Right kidney (tissue), 9 donors: ENCODE measurements at places on chromosomes 3 and 15.

GRCh38 chr15:40985541-40986330, 32.5 kb downstream of the CHAC1 start:
- DNase-seq: no peak

DNA sequence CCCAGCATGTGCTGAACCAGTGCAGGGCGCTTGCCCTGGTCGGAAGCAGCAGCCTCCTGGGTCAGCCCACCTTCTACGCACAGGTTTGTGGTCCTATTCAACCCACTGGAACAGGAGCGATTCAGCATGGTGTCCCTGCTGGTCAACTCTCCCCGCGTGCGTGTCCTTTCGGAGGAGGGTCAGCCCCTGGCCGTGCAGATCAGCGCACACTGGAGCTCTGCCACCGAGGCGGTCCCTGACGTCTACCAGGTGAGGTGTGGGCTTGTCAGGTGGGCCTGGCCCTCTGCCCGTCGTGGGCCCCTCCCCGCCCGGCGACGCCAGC, 8.2 kb downstream of the MAN2A2 start:
- no peak for DNase-seq

DNA sequence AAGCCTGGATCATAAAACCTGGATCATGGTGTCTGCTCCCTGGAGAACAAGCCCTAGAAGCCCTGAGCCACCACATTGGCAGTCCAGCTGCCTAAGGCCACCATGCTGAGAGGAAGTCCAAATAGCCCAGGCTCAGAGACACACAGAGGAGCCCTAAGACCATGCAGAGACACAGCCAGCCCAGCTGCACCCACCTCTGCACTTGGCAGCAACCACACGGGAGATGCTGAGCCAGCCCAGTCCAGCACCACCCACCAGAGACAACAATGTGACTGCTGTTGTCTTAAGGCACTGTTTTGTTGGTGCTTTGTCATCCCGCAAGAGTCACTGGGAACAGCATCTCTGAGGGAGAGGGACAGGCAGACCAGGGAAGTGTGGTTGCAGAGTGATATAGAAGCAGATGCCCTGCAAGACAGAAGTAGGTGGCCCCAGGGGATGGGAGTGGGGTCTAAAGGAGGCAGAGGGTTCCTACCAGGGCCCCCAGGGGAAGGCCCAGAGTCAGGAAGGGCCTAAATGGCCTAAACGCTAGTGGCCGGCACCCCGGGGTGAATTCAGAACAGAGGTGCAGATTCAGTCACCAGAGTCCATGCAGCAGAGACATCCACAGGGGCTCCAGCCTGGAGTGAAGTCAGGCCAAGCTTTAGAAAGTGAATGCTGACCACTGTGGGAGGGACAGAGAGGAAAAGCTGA, 105.4 kb upstream of the PRR20G start:
- DNase-seq: no peak

- DNase-seq: no peak
These were observed 59.2 kb downstream of the CADPS start for GRCh38 chr3:62815981-62816380.

GRCh38 chr15:89070197-89071124, 17.8 kb upstream of the ABHD2 start:
- DNase-seq: no peak

- no peak for DNase-seq
These were observed 28.0 kb upstream of the ATP11B start for GRCh38 chr3:182765287-182765686.

DNA sequence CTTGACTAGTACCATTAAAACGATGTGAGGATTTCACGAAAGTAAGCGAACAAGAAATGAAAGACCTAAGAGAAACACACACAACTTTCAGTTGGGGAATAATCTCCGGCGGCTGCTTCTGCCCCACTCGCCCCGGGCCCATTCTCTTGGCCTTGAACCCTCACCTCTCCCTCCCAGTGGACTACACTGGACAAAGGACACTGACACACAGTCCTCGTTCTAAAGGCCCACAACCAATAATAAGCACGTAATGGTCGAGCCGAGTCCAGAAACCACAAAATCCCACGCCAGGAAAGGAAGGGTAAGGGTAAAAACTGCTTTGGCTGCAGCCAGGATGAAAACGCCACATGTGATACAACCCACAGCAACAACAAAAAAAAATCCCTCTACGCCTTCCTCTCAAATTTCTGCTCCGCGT, 469 bp downstream of the ZNF770 start:
- no peak for DNase-seq

- DNase-seq: no peak
These were observed 3.1 kb upstream of the RAD54L2 start for GRCh38 chr3:51535146-51536019.

DNA sequence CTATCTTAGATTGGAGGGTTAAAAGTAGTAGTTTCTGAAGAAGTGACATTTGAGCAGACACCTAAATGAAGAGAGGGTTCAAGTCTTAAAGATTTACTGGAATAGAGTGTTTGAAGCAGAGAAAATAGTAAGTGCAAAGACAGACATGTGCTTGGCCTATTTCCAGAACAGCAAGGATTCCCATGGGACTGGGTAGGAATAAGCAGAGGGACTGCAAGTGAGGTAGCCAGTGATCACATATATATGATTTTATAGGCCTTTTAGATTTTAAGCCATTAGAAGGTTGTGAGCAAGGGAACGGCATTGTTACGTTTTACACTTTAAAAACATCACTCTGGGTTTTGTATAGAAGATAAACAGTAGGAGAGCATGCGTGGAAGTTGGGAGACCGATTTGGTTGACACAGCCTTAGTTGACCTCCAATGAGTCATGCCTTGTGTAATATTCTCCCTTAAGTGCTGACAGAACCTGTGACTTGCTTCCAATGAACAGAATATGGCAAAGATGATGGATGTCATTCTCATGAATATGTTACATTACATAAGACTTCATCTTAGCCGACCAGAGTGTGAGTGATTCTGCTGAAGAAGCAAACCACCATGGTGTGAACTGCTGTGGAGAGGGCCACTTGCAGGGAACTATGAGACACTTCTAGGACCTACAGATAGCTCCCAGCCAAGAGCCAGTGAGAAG, 37.1 kb upstream of the SLC4A7 start:
- DNase-seq: no peak

DNA sequence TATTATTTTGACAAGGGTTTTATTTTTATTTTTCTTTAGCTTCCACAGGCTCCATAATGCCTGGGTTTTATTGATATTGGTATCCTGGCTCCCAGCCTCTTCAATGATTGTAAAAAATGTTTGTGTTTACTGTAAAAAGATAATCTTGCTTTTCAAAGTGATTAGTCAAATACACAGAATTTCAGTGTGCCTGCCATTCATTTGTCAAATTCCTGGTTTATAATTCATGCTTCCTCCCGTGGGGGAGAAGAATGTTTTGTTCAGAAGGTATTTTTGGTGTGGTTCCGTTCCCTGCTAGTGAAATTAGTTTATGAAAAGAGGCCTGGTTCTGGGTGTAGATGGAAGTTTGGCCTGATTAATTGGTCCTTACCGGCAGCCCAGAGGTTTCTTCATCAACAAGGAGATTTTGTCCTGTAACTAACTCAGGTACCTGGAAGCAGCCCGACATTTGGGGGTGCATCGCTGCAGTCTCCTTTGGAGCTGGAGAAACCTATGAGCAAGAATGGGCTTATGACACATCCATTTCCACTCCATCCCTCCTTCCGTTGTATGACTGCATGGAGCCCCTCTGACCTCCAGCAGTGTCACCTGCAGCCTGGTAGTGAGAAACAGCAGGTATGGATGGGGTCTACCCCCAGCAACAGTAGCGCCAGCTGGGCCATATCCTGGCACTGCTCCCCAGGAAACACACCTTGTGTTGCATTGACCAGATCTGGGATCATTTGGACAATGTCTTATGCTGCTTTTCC, 101.5 kb downstream of the PGPEP1L start:
- no peak for DNase-seq

GRCh38 chr3:189331002-189331418, 159.2 kb downstream of the TPRG1 start:
- DNase-seq: no peak

DNA sequence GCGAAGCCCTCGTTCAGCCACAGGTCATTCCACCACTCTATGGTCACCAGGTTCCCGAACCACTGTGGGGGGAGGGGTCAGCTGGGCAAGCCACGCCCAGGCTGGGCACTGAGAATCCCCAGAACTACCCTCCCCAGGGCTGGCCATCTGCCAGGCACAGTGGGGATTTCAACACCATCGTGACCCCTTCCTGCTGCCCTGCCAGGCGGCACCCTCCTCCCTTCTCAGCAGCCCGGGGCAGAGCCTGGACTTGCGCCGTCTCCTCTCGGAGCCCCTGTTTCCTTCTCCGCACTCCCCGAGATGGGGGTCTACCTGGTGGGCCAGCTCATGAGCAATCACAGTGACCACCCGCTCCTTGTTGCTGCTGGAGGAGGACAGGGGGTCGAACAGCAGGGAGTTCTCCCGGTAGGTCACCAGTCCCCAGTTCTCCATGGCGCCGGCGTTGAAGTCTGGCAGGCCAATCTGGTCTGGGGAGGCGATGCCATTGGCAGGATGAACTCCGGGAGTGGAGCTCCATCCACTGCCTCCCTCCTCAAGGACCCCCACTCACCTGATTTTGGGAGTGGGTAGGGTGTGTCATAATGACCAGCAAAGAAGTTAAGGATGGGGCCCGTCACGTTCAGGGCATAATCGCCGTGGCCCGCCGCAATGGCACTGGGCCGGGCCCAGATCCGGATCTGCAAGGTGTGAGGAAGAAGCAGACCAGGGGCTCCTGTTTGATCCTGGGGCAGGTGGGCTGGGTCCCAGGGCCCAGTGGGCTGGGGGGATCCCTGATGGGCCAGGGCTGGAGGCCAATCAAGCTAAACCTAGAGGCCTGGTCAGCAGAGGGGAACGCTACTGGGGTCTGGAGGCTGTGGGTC, 10.5 kb downstream of the ANPEP start:
- no peak for DNase-seq

DNA sequence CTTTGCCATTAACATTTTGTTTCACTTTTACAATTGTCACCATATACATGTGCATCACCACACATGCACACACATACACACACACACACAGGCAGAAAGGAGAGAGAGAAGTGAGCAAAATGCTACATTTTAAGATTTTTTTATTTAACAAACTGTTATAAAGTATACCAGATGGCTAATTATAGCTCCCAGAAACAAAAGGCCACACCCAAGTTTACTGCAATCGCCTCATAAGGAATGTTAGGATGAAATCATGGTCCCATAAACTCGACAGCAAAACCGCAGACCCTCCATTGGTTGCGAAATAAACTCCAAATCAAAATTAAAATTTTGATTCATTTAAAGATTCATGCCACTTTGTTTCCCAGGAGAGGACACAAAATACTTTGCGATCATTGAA, 16.1 kb upstream of the C15orf61 start:
- DNase-seq: no peak

DNA sequence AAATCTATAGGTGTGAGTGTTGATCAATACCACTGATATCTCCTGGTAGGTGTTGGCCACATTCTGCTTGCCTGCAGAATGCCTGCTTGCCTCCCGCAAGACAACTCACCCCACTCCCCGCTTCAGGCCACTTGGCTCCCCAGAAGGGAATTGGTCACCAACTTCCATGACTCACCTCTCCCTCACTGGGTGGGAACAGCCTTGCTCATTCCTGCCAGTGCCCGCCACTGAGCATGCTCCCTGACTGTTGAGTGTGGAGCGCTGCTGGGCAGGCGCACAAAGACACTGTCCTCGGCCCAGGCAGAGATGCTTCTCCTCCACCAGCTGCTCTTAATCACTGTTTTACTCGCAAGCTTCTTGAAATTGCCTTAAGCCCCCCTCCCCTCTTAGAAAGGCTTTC, 57.3 kb upstream of the PPP2R3A start:
- no peak for DNase-seq

- peak; percentile 81 for DNase-seq
These were observed at the start of gene RYR3 for GRCh38 chr15:33310481-33311311. Gene RYR3 (plus strand): TSS chr15:33310967. CDS start chr15:33311046, 79 bp downstream.

DNA sequence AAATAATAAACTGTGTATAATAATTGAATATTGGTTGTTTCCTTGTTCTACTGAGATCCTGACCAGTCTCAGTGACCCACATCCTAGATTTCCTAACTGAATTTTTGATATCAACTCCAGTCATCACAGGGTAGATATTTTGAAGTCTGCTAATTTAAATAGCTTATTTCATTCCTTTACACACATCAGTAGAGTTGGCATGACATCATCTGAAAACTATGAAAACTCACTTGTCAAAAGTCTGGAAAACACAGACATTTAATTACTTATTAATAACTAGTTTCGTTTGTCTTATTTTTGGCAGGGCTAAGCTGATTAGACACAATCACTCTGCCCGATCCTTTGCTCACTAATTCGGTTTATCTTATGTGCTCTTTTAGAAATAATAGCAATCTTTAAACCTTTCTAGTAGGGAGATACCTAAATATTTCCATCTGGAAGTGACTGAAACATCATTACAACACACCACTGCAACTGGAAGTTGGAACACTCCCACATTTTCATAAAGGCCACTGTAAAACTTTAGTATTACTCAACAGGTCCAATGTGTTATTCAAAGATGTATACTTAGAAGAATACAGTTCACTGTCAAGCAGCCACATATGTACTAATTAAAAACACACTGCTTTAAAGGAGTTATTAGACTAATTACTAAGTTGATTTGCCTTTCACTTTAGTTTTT, 198.4 kb upstream of the ZNF717 start:
- DNase-seq: no peak

GRCh38 chr15:52423852-52424251, 104.8 kb downstream of the MYO5A start:
- no peak for DNase-seq

- no peak for DNase-seq
These were observed 54.7 kb downstream of the QTRT2 start for GRCh38 chr3:114111060-114111770.

DNA sequence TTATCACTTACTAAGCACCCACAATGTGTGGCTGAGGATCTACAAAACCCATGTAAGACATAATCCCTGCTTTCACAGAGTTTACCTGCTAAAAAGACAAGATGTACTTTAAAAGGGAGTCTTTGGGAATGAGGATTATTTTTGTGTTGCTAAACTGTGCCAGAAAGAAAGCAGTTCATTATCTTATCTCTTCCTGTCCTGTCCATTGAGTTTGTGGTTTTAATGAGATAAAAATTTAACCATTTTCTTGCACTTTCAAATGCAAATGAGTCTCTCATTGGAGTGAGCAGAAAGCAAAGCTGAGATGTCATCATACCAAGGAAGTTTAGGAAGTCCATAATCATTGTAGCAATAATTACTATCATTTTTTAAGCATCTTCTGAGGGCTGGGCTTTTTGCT, 231.2 kb upstream of the ADAMTS9 start:
- no peak for DNase-seq

GRCh38 chr3:28637742-28638141, 289.1 kb upstream of the AZI2 start:
- DNase-seq: no peak

DNA sequence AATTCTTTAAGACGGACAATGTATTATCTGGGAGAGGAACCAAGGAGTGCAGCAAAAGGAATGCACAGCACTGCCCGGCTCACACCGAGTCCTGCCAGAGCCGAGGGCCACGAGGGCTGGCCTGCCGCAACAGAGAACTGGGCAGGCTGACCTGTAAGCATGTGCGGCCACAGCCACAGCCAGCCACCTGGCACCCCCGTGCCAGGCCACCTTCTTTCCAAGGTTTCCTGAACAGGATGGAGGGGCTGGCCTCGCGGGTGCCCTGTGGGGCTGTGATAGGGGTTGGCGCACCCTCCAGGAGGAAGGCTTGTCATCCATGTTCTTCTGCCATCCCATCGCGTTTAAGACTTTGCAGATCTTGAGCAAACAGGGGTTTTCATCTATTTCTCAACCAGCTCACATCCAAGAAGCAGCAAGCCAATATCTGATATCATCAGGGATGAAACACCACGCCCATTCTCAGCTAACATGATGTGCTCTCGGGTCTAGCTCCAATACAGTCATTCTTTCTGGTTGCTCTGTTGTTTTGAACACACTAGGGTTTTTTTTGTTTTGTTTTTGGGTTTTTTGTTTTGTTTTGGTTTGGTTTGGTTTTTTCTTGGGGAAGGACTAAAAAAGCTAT, 10.2 kb downstream of the CA12 start:
- no peak for DNase-seq
